T-helper 22 cell (primary cell): ENCODE measurements at places on chromosomes 3 and 15.

DNA sequence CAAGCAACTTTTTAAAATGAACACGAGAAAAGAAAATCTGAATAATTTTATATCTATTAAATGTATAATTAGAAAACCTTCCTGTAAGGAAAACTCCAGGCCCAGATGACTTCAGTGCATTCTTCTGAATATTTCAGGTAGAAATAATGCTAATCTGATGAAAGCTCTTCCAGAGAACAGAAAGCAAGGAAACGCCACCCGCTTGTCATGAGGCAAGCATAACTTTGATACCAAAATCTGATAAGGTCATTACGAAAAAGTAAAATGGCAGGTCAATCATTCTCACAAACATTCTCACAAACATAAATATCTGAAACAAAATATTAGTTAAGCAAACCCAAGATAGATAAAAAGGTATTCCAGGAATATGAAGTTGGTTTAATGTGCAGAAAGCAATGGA is 60.6 kb upstream of the PCSK6 start:
- DNase-seq = no peak

DNA sequence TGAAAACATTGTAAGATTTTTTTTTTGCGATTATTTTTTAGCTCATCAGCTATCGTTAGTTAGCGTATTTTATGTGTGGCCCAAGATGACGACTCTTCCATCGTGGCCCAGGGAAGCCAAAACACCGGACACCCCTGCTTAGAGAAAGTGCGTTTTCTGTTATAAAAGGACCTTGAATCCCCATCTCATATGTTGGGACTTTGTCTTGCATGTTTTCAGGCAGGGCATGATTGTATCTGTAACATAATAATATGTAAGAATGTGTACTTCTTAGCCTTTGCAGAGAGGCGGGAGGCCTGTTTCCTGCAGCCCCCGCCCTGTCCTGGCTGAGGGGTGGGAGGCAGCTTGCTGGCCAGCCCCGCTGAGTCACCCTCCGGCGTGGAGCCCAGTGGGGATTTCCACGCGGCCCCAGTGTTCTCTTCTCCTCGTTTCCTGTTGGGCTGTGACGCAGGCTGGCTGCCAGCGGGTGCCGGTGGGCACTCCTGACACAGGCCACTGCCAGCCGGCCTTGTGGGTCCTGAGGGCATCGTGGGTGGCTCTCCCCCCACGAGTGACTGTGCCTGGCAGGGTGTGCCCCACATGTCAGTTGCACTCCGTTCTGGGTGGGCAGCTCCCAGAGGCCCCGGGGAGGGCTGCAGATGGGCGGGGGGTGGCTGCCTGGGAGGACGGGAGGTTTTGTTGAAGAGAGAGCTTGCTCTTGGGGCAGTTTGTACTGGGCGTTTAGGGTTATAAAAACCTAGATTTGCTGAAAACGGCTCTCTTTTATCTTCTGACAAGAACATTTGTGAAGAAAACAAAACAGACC is 55.6 kb downstream of the SMAD3 start:
- peak; percentile 88 for DNase-seq

DNA sequence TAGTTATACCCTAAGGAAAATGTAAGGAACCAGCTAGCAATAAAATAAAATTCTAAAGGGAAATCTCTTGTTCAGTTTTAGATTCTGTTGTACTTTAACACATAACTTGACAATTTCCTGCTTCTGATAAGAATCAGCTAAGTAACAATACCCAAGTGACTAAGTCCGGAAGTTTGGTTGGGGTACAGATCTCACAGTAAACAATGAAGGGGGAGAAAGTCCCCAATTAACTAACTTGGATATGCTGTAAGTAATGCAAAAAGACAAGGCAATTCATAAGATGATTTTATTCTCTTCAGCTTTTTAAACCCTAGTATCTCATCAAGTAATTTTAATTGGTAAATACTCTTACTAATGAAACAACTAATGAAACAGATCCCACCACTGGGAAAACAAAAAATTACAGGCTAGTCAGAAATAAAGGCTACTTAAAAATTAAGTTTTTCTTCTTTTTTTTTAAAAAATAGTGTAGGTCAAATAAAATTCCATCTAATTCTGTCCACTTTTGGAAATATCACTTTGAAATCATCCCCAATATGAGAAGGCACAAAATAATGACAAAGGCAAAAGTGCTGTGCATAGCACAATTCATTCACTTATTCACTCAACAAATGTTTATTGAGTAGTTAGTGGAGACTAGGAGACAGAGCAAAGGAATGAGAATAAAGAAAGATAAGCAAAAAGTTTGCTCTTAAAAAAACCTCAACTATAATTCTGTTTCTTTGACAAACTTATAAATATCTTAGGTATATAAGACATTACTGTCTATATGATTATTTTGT is 37.8 kb upstream of the IL20RB start:
- peak; percentile 30 for DNase-seq

DNA sequence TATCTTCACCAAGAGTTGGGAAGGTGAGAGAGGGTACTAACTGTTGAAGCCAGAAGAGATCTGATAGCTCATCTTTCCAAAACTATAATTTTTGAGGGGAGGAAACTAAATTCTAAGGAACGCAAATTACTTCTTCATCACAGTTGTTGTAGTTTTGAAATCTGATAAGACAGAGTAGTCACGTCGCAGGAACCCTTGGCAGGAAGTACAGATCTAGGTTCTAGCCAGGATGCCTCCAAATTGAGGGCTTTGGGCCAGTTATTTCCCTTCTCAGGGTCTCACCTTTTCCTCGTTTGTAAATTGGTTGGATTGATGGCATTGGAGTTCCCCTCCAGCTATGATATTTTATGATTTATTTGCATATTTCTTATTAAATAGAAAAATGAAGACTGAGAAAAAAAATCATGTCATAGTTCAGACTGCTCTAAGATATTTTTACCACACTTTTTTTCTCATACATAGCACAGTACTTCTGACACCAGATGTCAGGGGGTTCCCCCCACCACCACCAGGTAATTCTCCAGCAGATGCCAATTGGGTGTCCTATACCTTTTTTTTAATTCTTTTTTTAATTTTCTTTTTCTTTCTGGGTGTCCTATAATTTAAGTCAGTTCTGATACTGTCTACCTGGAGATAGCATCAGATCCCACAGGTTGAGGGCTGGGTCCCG is 32.3 kb upstream of the APH1B start:
- DNase-seq = peak; percentile 5

GRCh38 chr3:120263792-120264191 is 21.2 kb downstream of the GPR156 start:
- no peak for DNase-seq

- no peak for DNase-seq
Observed at GRCh38 chr3:160355826-160356225, 43.2 kb downstream of the IFT80 start.

- DNase-seq = no peak
Observed at GRCh38 chr3:136518102-136518501, 234.1 kb downstream of the STAG1 start.

DNA sequence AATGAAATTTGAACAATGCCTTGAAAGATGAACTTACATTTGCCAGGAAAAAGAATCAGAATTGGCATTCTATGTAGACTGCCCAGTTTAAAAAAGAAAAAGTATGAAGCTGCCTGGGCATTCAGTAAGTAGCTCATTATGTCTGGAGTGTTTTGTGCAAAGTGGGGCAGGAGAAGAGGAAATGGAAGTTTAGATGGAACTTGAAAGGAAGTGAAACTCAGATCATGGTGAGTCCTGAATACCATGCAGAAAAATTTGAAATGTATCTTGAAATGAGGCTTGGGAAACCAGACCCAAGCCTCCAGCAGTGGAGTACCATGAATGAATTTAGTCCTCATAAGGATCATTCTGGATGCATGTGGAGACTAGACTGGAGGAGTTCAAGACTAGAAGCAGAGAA is 4.8 kb upstream of the MORC1 start:
- no peak for DNase-seq

DNA sequence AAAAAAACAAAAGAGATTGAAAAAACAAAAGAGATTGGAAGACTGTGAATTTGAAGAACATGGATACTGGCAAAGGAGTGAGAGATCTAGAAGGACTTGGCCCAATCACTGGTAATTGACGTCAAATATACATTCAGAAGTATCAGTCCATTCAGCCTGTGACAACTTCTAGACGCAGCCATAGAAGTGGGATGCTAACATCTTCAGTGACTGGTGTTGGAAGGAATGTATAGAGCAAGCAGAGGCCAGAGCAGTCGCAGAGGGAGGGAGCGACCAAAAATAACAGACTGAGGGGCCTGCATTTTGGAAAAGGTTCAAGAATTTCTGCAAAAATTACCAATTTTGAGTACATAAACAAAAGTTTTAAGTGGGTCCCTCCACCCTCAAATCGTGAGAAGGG is 473.3 kb downstream of the CADM2 start:
- no peak for DNase-seq

GRCh38 chr15:40322531-40323238 is 807 bp upstream of the INAFM2 start:
- no peak for DNase-seq

- no peak for DNase-seq
Observed at GRCh38 chr3:154427685-154428285, 2.2 kb downstream of the GPR149 start.

DNA sequence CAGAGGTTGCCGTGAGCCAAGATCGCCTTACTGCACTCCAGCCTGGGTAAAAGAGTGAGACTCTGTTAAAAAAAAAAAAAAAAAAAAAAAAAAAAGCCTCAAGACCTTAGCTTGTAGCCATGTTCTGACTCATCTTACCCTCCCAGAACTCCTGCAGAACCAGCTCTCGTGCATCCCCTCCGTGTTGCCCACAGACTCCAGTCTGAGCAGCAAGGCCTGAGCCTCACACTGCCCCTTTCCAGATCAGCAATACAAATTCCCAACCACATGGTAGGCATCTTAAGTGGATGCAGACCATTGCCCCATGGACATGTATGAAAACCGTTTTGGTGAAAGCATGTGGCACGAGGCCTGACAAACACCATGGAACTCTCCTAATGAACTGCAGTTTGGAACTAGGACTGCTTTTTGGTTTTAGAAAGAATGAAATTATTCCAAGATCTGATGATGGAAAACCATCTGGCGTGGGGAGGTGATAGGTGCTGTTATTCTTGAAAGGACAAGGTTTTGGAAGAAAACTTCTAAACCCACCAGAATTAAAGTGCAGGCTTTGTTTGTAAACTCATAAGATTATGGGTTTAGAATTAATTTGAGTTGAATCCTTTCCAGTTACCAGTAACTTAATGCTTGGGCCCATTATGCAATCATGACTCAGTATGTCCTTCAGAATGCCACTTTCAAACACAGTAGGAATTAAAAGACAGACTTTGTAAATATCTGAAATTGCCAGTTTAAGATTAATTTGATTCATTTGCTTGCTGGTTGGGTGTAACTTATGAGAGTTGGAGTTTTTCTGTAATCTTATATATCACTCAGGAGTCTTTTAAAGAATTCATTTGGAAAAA is 163.7 kb upstream of the LRTM1 start:
- DNase-seq = no peak

DNA sequence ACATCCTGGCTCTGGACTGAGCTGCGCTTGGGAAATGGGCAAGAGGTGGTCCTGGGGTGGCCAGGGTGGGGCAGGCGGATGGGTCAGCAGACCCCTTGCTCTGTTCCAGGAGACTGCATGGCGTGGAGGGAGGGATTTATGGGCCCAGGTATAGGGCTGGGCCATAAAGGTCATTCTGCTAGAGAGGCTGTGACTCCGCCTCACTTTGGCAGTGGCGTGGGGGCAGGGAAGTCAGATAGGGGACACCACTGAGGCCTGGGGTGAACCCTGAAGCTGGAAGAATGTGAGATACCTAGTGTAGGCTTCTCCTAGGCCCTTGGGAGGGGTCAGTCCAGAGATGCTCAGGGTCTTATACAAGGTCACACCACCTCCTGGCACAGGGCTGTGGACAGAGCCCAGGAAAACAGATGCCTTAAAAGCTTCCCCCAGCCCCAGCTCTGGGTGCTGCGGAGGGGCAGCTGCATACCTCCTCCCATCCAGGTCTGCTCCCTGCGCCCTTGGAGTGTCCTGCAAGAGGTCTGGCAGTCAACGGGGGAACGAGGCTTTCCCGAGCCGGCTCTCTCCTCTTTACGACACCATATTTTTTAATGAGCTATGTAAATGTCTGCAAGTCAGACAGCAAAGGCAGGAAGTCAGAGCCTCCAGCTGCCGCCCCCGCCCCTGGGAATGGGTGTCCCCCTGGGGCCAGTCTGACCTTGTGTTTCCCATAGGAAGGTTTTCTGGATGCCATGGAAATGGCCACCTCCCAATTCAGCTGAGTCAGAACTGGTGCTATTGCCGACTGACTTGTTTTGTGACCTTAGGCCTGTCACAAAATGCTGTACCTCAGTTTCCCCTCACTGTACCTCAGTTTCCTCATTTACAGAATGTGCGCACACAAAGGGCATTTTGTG is 26.3 kb downstream of the LINGO1 start:
- DNase-seq = no peak
